ENCODE measurements at places on chromosomes 13 and 19.

GRCh38 chr19:3636506-3636905, 9.9 kb upstream of the CACTIN start:
- DNase-seq, result no peak

DNA sequence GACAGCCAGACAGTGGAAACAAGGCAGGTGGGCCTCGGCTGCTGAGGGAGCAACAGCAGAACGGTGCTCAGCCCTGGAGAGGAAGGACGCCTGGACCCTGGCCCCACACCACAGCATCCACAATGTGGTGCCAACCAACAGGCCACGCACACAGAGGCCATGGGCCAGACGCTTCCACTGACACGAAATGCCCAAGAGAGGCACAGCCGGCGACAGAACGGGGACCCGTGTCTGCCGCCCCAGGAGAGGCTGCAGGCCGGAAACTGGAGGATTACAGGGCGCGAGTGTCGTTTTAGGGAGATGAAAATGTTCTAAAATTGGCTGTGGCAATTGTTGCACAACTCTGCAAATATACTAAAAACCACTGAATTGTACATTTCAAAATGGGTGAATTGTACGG, 69.7 kb downstream of the RASA3 start:
- no peak for DNase-seq

DNA sequence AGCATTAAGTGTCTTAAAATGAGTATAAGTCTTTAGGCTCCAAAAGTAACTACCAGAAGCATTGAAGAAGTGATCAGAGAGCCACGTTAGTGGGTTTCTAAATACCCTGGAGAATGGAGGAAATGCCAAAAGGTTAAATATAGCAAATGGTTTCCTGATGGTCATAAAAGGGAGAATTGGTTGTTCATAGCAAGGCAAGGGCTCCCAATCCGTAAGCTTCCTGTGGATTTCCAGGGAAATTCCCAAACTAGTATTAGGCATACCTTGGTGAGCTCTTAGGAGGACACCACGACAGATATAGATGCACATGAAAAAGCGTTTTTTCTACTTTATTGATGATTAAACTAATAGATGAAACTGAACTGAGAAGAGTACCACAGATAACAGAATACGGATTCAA, 410.9 kb downstream of the FOXO1 start:
- no peak for DNase-seq

GRCh38 chr19:1855828-1856255, 7.5 kb downstream of the KLF16 start:
- no peak for DNase-seq

GRCh38 chr13:39965309-39965708, 309.8 kb downstream of the COG6 start:
- DNase-seq, result no peak

DNA sequence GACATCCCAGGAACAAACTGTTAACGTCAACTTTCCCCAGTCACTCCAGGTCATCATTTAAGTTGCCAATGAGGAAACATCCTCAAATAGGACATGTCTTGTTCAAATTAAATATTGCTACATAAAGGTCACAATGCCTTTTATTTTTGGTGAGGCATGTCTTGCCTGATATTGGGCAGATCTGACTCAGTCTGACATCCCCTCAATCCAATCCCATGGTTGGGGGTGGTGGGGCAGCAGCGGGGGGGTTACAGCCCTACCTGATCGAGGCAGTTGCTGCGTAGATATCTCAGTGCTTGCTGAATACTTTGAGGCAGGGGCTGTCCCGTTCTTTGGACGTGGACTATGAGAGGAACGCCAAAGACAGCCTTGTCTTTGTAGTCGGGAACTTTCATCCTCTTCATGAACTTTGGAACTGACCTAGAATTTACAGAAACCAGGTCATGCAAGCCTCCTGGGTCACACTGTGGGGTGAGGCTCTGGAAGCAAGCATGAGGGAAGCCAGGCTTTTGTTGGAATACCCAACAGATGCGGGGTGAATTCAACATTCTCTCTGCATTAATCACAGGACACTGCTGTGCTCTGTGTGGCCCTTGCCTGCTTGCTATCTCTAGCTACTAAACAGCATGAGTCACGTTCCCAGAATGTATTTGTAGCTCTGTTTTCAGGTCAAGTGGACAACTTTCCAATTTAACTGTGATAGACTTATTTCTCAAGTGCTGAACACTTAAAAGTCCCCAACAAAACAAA, 109.8 kb downstream of the KL start:
- no peak for DNase-seq

- no peak for DNase-seq
These were observed 442 bp upstream of the RFC3 start for GRCh38 chr13:33817513-33817900.

DNA sequence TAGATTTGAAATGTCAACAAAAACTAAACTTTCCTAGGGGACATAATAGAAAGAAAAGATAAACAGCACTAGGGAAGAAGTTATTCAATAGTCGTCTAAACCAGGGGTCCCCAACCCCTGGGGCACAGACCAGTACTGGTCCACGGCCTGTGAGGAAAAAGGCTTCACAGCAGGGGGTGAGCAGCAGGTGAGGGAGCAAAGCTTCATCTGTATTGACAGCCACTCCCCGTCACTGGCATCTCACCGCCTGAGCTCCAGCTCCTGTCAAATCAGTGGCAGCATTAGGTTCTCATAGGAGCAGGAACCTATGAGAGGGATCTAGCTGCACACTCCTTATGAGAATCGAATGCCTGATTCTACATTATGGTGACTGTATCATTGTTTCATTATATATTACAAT, 382.7 kb downstream of the MYO16 start:
- DNase-seq, result no peak

DNA sequence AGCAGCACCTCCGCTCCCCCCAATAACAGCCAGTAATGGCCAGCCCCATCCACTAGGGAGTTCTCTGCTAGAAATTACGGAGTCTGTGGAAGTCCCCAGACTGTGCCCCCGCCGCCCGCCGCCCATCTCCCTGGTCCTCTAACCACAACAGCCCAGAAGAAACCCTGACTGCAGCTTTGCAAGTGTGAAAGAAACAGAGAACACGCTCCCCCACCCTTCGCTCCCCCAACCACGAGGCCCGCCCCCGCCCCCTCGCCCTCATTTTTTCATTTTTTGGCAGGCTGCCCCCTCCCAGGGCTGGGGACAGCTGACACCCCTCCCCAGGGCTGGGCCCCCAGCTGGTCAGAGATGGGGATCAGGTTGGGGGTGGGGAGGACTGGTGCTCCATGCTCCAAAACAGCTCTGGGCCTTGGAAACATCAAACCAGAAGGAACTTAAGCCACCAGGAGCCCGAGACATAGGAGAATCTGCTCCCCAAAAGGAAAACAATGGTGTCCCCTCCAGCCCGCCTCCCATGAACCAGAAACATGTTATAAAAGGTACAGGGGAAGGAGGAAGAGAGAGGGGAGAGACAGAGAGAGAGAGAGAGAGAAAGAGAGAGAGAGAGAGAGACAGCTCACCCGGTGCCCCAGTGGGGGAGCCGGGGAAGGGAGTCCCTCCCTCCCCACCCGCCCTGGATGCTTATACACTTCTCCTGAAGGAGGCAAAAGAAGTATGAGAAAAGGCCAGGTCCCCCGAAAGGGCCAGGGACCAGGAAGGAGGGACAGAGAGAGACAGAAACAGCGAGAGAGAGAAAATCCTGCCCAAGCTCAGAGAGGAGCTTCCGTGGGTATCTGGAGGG, 29.8 kb upstream of the ASF1B start:
- no peak for DNase-seq

DNA sequence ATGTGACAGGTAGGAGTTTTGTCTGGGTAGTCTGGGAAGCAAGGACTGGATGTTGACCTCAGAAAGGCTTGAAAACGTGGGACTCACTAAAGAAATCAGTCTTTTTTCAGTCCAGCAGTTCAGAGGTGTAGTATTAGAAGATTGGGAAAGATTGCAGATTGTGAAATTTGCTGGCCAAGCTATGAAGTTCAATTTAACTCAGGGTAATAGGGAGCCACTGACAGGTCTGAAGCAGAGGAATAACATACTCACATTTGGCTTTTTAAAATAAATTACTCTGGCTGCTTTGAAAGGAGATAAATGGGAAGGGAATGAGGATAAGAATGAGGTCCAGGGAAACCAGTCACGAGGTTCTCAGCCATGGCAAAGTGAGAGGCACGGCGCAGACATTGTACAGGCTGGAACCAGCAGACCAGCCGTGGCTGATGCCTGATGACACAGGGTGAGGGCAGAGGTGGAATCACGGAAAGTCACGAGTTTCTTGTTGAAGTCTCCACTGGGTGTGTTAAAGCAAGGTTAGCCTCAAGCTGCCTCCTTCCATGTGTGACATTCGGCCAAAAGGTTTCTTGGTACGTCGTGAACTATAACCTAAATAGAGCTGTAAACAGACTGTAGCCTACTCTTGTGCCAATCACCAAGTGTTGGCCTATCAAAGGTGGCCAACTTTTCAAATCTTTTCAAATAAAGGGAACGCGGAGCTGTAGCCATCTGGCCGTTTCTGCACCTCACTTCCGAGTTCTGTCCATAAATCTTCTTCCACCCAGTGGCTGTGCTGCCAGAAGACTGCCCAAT, 377.6 kb downstream of the IRS2 start:
- no peak for DNase-seq

DNA sequence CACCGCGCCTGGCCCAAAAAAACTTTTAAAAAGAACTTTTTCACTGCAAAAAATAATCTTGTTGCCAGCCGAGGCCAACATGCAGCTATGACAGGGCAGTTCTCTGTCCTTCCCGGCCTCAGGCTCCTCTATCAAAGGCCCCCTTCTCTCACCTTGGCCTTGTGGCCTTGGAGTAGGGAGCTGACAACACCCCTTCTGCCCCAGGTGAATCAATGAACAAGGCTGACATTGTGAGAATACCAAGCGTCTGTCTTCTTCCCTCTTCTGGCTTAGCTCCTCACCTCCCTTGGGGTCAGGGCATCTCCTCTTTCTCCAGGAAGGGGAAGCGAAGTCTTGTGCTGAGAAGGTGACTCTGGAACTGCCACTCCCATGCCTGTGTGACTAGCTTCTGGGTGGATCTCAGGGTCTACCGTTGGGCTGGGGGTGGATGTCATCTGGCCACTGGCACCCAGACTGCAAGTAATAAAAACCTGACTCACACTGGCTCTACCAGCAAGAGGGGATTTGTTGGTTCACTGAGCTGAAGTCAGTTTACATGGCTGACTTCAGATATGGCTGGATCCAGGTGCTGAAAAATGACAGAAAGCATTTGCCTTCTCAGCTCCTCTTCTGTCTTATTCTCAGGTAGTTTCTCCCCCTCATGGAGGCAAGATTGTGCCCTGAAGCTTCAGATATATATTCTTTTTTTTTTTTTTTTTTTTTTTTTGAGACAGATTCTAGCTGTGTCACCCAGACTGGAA, 6.3 kb downstream of the C19orf38 start:
- DNase-seq, result no peak

- DNase-seq, result no peak
These were observed 7.9 kb downstream of the HPN start for GRCh38 chr19:35049456-35049855.

DNA sequence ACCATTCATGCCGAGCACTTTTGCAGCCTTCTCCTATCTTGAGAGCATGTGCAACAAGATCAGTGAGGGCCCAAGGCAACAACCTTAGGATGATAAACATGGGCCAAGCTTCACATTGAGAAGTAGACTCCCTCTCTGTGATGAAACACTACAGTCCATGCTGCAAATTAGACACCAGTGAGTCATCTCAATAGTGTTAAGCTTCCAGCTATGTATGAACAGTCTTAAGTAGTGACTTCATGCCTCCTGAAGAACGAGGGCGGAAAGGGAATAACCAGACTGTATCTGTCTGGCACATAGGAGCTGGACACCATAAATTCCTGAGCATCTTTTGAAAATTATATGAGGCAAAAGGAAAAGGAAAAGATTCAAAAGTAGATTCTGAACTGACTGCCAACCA, 309.9 kb upstream of the SLITRK1 start:
- DNase-seq, result no peak

GRCh38 chr13:28584873-28585381, 74.0 kb upstream of the POMP start:
- no peak for DNase-seq

DNA sequence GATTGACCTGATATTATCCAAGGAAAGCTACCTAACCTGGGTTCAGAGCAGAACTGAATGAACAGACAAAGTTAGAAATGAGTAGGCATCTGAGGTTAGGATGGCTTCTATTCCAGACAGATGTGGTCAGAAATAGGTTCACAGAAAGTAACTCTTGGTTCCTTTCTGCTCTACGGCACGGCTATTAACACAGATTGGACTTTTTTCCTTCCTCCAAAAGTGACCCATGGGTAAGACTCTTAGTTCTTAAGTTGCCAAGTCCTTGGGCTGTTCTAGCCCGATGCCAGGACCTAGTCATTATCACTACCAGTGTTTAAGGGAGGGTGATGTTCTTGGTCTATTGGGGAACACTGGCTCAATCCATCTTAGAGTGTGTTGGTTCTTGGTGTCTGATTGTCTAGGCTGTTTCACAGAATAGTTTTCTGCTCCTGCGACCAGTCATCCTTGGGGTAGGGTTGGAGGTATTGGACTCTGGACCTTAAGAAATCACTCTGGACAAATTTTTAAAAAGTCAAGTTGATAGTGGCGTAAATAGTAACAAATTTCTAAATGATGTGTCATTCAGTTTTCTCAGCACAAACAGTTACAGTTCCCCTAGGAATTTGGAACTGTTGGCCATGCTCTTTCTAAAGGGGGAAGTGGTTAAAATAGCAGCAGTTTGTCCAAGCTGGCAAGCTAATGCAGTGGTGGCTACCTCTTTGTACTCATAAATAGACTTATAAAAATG, 60.1 kb upstream of the MYCBP2 start:
- DNase-seq, result no peak

DNA sequence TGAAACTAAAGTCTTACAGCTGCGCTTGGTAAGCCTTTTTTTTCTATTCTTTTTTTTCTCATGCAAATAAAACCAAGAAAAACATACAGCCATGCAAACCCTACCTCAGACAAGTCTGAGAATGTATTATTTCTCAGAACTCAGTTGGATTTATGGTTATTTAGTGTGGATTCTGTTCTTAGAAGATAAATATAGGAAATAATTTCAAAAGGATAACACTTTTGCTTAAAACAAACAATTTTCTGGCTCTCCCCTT, 40.7 kb upstream of the TNFSF11 start:
- DNase-seq, result no peak

GRCh38 chr19:54035215-54036178, 28.2 kb downstream of the VSTM1 start:
- no peak for DNase-seq

DNA sequence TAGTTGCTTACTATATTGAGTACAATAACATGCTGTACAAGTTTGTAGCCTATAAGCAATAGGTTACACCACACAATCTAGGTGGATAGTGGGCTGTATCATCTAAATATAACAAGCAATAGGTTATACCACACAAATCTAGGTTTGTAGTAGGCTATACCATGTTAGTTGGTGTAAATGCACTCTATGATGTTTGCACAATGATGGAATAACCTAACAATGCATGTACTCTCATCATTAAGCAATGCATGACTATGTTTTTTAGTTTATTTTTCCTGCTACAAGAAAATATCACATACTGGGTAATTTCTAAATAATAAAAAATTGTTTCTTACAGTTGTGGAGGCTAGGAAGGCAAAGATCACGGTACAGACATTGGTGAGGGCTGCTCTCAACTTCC, 262.5 kb downstream of the SLITRK6 start:
- DNase-seq, result no peak

Measured in activated CD4-positive, alpha-beta T cell treated with anti-CD3 and anti-CD28 coated beads, Interleukin-2, amount 50 U/mL, for 1 hour (primary cell).